ENCODE measurements at places on chromosomes 5 and 9. TPM values are rescaled to one million over a fixed set of nuclear protein-coding genes. Genes with fewer than 3 reads are reported as not detected.

The SGCD gene
- total RNA-seq = 0.88 TPM

The SLC6A18 gene
- total RNA-seq = not detected

The ZMAT2 gene
- 35.7 TPM for total RNA-seq

The ALDH1A1 gene
- total RNA-seq = 3.5 TPM

The CDKN2B gene
- total RNA-seq = 77.2 TPM

The DIRAS2 gene
- 0.22 TPM for total RNA-seq

The ANKRD31 gene
- under 0.01 TPM for total RNA-seq

The PCDHGA1 gene
- 0.88 TPM for total RNA-seq

The SLC4A9 gene
- not detected for total RNA-seq

The SLC34A3 gene
- total RNA-seq = not detected

The TRIO gene
- total RNA-seq = 371 TPM

The RANBP17 gene
- 13.6 TPM for total RNA-seq

The C5orf58 gene
- under 0.01 TPM for total RNA-seq

The TLX3 gene
- not detected for total RNA-seq

The GTF3C4 gene
- 21.3 TPM for total RNA-seq

The TRPM3 gene
- total RNA-seq = under 0.01 TPM

The PNPLA7 gene
- total RNA-seq = 1.1 TPM

The LTC4S gene
- total RNA-seq = 0.88 TPM

The PHF24 gene
- not detected for total RNA-seq

The EXD3 gene
- 5.4 TPM for total RNA-seq

The CNTFR gene
- not detected for total RNA-seq

The OMD gene
- not detected for total RNA-seq

The LCN15 gene
- total RNA-seq = not detected

The OTP gene
- total RNA-seq = not detected

The PRUNE2 gene
- 0.72 TPM for total RNA-seq

The CKMT2 gene
- 0.29 TPM for total RNA-seq

The GAS1 gene
- 10.3 TPM for total RNA-seq

The CDHR2 gene
- total RNA-seq = not detected

The HTR1A gene
- not detected for total RNA-seq

The GFPT2 gene
- 169 TPM for total RNA-seq

The LCN6 gene
- total RNA-seq = not detected

The HRH2 gene
- total RNA-seq = 0.14 TPM

The OR1Q1 gene
- not detected for total RNA-seq

The ADCY2 gene
- not detected for total RNA-seq

The NUTM2F gene
- total RNA-seq = not detected

The RABGAP1 gene
- 38.3 TPM for total RNA-seq

The PCDHGB7 gene
- 7.6 TPM for total RNA-seq

The IFNW1 gene
- not detected for total RNA-seq

The TAF1L gene
- total RNA-seq = under 0.01 TPM

The ZDHHC12 gene
- total RNA-seq = 67.0 TPM

The MELK gene
- 57.0 TPM for total RNA-seq
